ENCODE measurements at places on chromosomes 1 and 21.

- no peak for DNase-seq
These were observed 83.4 kb downstream of the MATN1 start for GRCh38 chr1:30639881-30640452.

DNA sequence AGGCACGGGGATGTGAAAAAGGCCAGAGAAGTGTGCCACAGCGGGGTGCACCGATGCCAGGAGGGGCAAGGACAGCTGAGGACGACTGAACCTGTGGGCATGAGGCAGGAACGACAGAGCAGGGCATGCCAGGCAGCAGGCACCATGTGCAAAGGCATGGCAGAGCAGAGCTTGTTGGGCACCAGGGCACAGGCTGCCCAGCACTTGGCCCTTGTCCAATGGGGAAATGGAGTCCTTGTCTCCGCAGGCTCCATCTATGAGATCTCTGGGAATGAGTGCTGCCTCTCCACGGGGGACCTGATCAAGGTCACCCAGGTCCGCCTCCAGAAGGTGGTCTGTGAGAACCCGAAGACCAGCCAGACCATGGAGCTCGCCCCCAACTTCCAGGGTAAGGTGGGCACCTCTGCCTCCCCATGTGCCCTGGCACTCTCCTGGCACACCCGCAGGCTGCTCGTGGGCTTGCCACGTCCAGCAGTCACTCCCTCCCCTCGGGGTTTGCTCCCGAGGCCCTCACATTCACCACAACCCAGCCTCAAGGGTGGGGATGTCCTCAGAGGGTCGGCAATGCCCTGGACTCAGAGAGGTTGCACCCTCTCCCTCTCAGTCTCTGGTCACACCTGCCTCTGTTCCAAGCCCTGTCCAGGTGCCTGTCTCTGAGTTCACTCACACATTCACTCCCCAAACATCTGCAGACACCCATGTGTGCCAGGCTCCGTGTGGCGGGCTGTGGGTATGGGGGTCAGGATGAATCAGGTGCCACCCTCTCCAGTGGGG, 4.2 kb downstream of the THEMIS2 start:
- no peak for DNase-seq

DNA sequence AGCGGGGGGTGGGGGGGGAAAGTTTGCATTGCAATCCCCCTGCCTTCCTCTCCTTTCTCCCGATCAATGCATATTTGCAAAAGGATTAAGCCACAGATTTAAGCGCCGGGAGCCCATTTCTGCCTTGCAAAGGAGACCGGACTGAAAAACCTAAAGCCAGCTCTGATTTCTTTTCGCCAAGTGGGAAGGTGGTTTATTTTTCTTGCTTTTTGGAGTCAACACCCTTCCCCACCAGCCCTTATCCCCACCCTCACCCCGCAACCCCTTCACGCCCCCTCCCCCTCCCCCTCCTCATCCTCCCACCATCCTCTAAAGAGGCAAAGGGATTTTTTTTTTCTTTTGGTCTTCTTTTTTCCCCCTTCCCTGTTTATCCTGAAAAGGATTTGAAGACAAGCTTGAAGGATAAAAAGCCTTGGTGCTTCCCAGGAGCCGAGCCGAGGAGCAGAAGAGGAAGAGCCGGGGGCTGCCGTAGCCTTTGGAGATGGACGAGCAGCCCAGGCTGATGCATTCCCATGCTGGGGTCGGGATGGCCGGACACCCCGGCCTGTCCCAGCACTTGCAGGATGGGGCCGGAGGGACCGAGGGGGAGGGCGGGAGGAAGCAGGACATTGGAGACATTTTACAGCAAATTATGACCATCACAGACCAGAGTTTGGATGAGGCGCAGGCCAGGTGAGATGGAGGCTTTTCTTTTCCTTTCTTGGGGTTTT, 513 bp downstream of the PBX1 start:
- DNase-seq, result peak; percentile 13

- DNase-seq, result no peak
These were observed 721 bp downstream of the PBXIP1 start for GRCh38 chr1:154955039-154955717.

- no peak for DNase-seq
These were observed 105.8 kb upstream of the WLS start for GRCh38 chr1:68338081-68338480.

DNA sequence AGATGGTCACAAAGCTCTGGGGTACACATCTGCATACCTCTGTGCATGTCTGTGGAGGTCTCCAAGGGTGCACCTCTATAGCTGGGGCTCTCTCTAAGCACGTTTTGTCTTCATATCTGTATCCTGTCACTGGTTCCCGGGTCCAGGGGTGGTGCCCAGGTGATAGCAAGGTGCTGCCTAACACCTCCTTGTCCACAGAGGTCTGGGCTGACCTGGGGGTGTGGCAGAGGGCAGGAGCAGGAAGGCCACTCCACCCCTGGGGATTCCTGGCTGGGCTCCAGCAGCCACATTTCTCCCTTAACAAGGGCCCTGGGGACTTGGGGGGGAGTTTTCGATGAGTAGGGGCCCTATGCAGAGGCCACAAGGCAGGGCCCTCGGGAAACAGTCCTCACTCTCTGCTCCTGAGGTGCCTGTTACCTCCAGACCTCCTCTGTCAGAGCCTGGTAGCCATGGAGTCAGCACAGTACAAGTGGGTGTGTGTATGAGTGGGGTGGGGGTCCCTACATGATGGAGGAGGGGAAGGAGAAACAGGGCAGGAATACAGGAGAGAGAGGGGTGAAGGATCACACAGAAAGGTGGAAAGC, 7.0 kb upstream of the CDCP2 start:
- DNase-seq, result no peak

- no peak for DNase-seq
These were observed 71.3 kb upstream of the KIAA1614 start for GRCh38 chr1:180841415-180841814.

- no peak for DNase-seq
These were observed 21.2 kb downstream of the KDM4A start for GRCh38 chr1:43671193-43671592.

GRCh38 chr1:172727956-172728603, 69.2 kb downstream of the FASLG start:
- DNase-seq, result no peak

- no peak for DNase-seq
These were observed 210.0 kb downstream of the ZC3H11B start for GRCh38 chr1:219402925-219403324.

- DNase-seq, result no peak
These were observed 33.9 kb downstream of the OLFML2B start for GRCh38 chr1:161989786-161990185.

DNA sequence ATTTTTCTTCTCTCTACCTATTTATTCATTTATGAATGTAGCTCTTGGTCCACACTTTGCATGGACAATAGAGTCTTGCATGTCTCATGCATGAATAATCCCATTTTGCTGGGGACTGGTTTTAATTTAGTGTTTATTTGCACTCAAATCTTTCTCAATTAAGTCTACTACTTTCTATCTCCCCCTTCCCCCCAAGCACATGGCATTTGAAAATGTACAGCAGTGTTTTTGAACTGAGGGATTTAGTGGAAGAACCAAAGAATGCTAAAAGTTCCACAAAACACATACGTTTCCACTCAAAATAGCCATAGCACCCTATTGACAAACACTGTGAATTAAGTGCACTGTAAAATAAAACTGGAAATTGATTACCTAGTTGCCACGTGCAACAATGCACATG, 119.5 kb upstream of the USH2A start:
- DNase-seq, result no peak

GRCh38 chr1:190101756-190102155, 375.9 kb downstream of the BRINP3 start:
- DNase-seq, result no peak

- DNase-seq, result no peak
These were observed 320.7 kb downstream of the ADGRL2 start for GRCh38 chr1:82121421-82121820.

- DNase-seq, result no peak
These were observed 87.4 kb downstream of the GREM2 start for GRCh38 chr1:240524356-240525069.

DNA sequence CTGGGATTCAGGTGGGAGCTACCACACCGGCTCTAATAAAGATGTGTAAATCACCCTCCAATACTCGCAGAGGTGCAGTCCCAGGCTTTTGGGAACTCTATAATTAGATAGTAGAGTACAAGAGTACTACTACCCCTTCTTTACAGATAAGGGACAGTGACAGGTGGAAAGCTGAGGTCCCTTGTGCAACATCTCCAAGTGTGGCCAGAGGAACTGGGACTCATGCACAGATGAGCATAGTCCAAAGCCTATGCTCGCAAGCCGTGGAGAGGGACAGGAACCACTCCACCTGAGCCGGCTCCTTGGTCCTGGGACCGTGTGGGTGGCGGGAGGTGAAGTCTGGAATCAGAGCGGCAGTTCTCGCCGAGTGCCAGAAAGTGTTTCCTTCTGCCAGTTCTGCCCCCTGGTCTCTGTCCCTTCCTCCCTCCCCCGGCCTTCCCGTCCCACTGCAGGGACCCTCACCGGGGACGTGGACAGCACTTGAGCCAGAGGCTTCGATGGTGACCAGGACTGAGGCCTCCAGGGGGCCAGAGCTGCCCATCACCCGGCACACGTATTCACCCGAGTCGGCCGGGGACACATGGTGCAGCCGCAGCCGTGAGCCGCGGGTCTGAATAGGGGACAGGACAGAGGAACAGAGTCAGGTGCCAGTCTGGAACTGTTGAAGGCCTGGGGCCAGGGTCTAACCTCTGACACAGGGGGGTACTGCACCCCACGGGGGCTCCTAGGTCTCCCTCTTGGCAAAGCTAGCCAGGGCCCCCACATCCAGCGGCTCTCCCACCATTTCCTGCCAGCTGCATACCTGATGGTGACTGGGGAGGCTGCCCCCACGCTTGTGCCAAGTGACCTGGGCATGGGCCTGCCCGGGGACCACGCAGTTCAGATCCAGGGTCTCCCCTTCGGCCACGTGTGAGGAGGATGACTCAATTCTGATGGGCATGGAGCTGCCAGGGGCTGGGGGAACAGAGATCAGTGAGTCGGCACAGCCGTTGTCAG, 33.9 kb downstream of the LDLRAD2 start:
- no peak for DNase-seq

DNA sequence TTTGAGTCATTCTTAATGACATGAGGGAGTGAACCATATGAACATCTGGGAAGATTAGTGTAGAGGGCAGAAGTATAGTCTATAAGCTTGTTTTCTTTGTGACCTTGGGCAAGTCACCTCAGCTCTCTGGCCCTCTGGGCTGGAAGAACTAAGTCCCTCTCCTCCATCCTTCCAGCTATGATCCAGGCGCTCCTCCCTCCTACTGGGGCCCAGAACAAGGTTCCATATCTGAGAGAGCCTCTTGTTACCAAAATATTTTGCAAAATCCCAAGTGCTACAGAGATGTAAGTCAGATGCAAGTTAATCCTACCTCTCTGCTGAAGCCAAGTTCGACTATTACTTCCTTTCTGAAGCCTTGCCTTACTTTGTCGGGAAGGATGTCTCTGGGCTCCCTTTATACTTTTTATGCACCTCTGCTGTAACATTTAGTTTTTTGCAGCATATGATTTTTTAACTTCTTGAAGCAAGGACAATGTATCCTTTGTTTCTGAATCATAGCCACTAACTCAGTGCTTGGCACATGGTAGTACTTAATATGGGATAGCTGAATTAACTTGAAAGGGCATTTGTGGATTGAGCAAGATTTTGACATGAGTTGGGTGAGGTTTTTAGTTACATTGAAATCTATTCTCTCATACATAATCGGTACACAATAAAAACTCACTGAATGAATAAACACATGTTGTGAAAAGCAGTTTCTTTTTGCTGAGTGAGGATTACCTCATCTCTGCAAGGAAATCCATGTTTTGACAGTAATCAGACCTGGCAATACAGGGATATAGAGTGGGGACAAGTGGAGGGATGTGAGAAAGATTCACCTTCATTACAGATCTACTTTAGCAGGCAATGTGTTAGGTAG, 54.7 kb upstream of the BEND5 start:
- no peak for DNase-seq

DNA sequence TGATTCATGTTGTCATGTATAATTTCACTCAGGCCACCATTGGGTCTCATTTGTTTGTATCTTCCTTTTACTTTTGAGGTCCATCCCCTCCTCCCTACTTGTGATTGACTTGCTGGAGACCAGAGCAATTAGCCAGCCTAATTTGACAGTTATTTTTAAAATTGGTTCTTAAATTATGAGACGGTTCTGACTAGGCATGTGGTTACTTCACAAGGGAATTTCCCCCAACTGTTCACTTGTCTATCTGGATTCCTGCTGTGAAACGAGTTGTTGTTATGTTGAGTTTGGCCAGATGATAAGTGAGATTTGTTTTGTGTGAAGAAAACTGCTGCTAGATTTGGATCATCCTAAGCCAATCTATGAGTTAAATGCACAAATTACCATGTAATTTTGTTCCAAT, 359.1 kb downstream of the BARHL2 start:
- no peak for DNase-seq
